ENCODE measurements at places on chromosomes 12 and 14.

DNA sequence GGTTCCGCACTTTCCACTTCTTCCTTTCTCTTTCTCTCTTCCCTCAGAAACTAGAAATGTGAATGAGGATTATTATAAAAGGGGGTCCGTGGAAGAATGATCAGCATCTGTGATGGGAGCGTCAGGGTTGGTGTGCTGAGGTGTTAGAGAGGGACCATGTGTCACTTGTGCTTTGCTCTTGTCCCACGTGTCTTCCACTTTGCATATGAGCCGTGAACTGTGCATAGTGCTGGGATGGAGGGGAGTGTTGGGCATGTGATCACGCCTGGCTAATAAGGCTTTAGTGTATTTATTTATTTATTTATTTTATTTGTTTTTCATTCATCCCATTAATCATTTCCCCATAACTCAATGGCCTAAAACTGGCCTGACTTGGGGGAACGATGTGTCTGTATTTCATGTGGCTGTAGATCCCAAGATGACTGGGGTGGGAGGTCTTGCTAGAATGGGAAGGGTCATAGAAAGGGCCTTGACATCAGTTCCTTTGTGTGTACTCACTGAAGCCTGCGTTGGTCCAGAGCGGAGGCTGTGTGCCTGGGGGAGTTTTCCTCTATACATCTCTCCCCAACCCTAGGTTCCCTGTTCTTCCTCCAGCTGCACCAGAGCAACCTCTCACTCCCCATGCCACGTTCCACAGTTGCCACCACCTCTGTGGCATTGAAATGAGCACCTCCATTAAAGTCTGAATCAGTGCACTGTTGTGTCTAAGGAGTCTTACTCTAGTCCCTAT is 4.6 kb upstream of the ATN1 start:
- no peak for DNase-seq

DNA sequence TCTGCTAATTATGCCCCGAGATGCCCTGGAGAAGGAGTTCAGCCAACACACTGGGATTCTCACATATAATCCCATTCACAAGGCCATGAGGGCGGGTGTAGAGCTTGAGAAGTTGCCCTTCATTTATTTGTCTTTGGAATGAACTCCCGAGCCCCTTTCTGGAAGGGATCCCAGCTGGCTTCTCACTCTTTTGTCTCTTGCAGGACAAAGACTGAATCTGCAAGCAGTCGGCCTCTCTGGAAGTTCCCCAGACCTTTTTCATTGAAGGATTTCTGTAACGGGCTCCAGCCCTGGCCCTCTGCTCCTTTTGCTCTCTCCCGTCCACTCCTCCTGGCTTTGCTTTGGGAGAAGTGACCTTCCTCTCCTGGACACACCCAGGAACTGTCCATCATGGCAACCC is 163.3 kb upstream of the SFSWAP start:
- no peak for DNase-seq

GRCh38 chr14:50714450-50715073 is 46.5 kb upstream of the SAV1 start:
- DNase-seq: no peak

DNA sequence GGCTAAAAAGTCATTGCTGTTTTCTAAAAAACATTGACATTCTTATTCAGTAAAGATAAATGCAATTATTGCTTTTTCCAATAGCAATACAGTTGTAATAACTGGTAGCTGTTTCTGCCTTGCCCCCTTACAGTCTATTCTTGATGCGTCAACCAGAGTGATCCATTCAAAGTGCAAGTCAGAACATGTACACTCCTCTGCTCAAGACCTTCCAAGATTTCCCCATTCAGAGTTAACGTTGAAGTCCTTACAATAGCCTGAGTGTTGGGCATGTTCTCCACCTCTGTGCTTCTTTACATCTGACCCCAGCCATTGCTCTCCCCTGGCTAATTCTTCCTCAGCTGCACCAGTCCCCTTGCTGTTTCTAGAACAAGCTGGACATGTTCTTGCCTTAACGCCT is 24.3 kb downstream of the VRK1 start:
- DNase-seq: no peak

DNA sequence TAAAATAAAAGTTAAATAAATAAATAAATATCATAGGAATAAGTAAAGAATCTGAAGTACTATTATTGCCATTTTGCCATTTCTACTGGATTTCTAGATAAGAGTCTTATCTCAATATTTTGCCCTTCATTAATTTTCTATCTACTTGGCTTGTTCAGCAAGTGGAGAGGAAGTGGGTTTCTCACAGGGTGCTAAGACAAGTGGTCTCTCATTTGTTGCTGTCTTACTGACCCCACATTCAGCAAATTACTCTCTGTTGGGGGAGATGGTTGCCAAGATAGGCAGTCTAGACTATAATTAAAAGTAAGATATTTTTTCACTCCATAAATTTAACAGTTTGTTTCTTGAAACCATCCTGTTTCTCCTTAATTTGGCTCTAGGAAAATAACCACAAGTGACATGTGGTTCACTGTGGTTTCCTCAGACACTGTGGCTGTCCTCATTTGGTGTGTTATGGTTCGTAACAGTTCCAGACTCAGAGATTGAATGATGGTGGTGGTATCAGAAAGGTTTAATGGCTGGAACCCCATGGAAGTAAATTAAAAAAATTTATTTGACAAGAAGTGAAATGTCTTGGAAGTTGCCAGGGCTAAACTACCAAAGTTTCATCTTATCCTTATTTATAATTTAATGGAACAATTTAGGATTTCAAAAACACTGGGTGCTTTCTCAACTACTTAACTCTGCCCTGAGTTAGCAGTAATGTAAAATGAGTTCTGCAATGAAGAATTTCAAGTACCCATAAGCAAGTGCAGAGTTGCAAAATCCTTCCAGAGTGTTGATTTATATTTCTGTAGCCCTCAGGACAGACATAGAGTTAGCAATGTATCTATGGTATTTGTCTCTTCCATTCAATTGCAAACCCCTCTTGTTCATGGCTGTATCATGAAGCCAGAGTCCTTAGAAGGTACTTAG is 214.8 kb downstream of the MSRB3 start:
- no peak for DNase-seq

- DNase-seq: no peak
Measured at GRCh38 chr14:81625343-81625742, 91.7 kb upstream of the SEL1L start.

GRCh38 chr12:10901427-10901826 is 7.9 kb downstream of the TAS2R13 start:
- no peak for DNase-seq

DNA sequence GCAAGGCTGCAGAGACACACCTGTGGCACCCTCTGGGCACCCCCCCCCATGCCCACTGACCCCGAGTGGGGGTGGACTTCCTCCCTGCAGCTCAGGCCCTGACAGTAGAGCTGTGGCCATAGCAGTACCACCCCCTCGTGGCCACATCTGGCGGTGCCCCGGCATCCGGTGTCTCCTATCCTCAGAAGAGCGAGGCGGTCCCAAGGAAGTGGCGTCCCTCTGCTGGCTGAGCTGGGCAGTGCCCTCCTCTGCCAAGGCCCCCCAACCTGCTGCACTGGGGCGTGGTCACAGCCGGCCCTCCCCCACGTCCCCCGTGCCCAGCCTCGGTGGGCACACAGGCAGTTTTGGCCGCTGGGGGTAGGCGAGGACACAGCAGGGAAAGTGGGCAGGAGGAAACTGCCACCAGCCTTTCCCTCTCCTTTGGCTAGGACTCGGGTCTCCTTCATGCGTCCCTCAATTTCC is 6.0 kb upstream of the SLC6A12 start:
- no peak for DNase-seq

GRCh38 chr12:54933376-54933775 is 51.2 kb downstream of the TESPA1 start:
- no peak for DNase-seq

DNA sequence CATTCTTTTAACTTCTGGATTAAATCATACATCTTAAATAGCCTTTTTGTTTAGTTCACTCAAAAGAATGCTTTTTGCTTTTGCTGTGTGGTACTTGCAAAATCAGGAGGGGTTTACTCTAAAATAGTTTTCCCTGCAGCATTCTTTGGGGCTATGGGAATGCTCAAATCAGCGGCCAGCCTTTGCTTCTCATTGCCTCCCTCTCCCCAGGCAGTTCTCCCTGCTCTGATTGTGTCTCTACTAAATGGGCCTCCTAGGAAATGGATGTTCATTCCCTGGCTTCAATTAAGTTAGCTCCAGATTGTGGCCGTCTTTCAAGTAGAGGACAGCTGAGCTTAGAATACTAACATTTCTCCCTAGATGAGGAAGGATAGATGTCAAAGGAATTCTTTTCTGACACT is 4.4 kb downstream of the TULP3 start:
- no peak for DNase-seq
